ENCODE measurements at places on chromosomes 6 and 20.

- no peak for DNase-seq
Observed at GRCh38 chr20:38866265-38867061, 59.8 kb upstream of the FAM83D start.

DNA sequence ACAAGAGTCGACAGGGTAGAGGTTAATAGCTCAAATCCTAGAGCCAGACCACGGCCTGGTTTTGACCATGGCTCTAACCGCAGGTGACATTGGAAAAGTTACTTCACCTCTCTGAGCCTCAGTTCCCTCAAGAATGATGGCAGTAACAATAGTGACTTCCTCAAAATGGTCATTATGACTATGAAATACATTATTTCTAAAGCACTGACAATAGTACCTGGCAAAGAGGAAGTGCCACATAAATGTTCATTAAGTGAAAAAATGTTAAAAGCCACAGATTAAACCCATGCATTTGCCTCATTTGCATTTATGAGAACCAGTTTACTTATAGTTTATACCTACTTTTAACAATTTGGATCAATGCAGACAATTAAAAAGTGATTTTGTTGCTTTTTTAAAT is 12.3 kb downstream of the BTBD3 start:
- DNase-seq = no peak

DNA sequence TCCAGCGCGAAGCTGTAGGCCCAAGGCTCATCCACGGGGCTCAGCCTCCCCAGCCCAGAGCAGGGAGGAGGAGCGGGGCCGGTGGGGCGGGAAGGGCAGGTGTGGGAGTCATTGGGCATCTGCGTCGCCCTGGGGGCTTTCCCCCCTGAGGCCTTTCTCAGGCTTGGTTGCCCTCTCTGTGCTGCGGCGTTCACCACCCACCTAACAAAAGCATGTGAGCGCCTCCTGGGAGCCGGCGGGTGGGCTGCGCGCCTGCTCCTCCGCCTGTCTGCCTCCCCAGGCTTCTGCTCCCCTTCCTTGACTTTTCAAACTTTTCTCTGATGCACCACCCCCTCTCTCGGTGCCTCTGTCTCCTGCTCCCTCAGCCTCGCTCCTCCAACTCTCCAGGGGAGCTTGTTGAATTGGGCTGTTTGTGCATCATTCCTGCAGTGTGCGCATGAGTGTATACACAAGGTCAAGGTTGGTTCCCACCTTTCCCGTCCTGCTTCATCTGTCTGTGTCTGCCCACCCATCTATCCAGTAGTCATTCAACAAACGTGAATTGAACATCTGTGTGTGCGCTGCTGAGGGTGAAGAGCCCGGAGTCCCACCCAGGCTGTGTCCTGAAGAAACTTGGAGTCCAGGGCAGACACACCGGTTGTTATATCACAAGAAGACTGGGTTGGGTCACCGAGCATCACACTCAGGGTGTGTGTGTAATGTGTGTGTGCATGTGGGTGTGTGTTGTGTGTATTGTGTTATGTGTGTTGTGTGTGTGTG is 82.4 kb upstream of the NNAT start:
- DNase-seq = no peak

DNA sequence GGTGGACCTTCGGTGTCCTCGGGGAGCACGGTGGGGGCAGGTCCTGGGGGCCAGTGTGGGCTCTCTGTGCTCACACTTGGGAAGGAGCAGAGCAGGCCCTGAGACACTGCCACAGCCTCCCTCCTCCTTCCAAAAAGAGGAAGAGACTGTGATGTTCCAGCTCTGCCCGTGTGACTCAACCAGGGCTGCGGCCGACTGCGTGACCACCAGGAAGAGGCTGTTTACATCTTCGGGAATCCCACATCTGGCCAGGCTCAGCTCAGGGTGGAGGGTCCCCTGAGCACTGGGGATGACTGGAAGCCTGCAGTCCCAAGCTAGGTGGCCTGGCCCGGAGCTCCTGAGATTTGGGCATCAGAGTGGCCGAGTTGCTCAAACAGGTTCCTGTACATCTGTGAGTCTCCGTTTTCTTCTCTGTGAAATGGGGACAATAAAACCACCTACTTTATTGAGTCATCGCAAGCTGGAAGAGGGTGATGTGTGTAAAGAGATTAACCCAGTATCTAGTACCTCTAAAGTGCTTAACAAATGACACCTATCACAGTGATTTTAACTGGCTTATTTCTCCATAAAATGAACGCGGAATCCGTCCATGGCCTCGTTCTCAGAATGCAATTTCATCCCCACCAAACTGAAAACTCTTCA is 242.1 kb downstream of the DLL1 start:
- no peak for DNase-seq

DNA sequence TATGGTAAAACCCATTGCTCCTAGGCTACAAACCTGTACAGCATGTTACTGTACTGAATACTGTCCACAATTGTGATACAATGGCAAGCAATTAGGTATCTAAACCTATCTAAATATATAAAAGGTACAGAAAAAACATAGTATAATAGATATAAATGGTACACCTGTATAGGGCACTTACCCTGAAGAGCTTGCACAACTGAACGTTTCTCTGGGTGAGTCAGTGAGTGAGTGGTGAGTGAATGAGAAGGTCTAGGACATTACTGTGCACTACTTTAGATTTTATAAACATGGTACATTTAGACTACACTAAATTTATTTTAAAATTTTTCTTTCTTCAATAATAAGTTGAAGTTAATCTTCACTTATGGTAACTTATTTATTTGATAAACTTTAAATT is 119.9 kb upstream of the CEP85L start:
- DNase-seq = no peak

DNA sequence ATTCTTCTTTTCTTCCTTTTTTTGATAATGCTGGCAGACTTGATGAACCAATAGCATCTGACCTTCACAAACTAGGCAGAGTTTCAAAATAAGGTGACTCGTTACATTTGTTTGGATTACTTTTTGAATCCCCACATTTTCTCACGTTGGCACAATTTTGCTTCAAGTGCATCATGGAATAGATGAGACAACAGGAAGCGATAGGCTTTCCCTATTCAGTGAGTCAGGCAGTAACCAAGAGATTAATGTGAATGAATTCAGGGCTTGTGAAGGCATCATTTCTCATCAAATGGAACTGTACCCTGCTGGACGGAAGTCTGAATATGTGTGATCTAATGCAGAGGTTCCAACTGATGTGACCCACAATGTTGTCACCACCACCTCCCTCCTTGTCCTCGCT is 10.7 kb downstream of the RFPL4B start:
- peak; percentile 19 for DNase-seq

DNA sequence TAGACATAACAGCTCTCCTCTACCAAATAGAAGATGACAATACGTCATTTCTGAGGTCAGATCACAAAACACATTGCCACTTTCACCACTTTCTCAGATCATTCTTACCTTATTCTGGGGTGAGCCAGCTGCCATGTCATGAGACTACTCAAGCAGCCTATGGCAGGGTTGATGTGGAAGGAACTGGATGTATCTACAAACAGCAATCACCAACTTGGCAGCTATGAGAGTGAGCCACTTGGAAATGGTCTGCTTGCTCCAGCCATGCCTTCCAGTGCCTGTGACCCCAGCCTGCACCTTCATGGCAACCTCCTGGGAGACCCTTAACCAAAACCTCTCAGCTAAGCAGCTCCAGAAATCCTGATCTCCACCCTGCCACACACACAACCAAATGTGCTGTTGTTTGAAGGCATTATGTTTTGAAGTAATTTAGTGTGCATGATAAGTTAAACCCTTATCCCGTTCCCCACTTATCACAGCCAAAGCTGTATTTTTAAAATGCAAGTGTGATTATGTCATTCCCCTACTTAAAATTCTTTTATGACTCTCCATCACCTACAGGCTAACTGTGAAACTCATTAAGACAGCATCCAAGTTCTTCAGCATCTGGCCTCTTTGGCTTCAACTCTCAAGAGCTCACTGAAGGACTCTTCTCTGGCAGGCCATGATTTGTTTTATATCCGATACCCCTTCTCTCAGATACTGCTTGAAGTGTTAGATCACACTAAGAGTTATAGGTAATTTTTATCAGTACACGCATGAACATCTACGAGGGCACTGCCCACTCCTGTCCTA is 150.6 kb downstream of the LY86 start:
- DNase-seq = no peak

DNA sequence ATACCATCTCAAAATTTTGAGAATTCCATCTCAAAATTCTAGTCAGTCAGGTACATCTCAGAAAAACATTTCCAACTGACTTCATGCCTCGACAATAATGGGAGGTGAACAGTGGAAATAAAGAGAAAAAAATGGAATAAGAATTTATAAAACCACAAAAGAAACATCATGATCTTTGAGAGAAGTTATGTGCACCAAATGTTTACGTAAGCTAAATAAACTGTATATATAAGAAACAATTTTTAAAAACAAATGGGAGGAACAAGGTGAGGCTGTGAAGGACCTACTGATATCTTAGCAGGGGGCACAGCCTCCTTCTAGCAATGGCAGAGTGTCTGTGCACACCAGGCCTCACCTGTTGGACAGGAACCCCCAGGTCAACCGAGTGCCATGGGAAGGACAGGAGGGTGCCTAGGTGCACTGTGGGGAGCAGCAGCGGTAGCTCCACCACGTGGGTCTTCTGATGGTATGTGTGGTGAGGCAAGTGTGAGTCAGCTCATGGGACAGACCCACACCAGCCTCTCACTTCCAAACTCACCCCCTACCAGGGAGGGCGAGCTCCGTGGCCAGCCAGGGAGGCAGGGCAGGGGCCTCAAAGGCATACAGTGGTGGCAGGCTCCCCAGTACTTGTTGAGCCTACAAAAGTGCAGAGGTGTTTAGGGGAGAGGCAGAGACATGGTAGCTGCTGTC is 23.2 kb downstream of the DIDO1 start:
- no peak for DNase-seq

GRCh38 chr6:136609873-136610706 is 59.9 kb upstream of the MAP7 start:
- peak; percentile 99 for DNase-seq

GRCh38 chr20:5127859-5128424 is 1.1 kb downstream of the CDS2 start:
- DNase-seq = no peak

DNA sequence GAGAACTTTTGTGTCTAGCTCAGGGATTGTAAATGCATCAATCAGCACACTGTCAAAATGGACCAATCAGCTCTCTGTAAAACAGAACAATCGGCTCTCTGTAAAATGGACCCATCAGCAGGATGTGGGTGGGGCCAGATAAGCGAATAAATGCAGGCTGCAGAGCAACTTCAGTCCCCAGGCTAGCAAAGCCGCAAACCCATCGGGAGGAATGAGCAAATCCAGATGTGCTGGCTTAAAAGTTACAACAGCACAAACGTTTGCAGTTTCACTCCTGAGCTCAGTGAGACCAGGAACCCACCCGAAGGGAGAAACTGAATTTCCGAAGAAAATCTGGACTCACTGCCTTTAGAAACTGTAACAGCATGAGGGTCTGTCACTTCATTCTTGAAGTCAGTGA is 21.9 kb upstream of the MBOAT1 start:
- no peak for DNase-seq
